T-helper 2 cell (primary cell): ENCODE measurements at places on chromosomes 12 and 14.

DNA sequence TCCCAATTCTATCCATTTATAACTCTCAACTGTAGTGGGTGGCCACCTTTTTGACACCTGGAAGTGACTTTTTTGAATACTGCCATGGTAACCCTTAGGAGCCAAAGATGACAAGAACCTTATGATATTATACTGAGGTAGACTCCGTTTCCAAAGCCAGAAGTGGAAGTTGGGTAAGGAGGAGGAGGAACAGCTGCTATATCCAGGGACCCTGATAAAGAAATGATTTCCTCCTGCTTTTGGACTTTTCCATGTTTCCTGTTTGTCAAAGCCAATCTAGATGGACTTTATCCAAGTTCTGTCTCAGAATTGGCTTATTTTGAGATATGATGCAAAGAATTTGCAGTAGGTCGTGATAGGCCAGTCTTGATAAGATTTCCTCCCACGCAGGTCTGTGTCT, 14.3 kb downstream of the TRIM9 start:
- DNase-seq: no peak

DNA sequence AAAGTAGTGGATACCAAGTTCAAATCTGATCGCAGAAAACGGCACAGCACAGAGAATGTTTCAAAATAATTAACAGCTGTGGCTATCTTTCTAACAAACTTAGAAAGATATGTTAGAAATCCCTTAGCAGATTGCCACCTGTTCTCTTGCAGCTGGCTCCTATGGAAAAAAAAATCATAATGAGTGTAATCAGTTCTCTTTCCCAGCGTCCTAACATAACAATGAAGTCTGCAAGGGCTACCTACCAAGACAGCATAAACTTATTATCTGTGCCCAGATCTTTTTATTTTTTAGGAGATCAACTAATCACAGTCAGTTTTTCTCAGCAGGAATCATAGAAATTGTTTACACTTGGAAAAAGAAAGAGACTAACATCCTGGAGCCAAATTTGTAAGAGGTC, 358.6 kb upstream of the FOXG1 start:
- DNase-seq: no peak

DNA sequence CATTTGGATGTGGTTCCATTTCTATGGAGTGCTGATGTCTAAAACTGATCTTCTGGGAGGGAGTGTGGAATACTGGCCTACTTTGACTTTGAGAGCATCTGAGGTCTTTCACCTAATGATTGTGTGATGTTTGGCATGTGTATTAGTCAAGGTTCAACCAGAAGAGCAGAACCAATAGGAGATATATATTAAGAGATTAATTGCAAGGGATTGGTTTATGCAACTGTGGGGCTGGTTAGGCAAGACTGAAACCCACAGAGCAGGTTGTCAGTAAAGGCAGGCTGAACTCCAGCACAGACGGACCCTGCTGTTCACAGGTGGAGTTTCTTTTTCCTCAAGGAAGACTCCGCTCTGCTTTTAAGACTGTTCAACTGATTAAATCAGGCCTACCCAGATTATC, 11.6 kb downstream of the BMAL2 start:
- DNase-seq: no peak

GRCh38 chr12:39619316-39619659, 315 bp downstream of the ABCD2 start:
- no peak for DNase-seq
